ENCODE measurements at places on chromosomes 7 and 10.

DNA sequence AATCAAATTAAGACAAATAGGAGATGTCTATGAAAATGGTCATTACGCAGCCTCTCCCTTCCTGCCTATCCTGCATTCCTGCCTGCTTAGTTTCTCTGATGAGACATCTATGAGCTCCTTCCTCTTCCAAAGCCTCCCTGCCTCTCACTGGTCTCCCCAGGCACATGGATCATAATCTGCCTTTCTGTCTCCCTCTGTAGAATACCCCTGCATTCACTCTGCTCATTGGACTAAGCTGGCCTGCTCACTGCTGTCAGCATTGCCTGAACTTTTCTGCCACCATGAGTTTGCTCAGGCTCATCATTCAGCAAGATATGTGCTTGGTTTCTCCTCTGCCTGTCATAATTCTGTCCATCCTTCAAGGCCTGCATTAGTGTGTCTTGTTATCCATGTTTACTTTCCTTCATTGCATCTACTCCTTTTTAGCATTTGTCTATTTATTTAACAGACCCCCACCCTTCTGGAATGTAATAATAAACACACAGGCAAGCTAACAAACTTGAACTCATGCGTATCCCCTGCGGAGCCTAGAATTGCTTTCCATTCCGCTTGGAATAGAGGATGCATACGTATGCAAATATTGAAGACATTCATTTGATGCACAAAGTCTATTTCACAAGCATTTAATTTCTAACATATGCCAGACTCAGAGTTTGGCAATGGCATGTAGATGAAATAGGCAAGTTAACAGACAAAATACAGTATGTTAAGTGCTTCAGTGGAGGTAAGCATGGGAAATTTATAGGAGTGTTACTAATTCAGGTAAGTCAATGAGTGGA is 88.3 kb downstream of the PTPRZ1 start:
- no peak for DNase-seq

DNA sequence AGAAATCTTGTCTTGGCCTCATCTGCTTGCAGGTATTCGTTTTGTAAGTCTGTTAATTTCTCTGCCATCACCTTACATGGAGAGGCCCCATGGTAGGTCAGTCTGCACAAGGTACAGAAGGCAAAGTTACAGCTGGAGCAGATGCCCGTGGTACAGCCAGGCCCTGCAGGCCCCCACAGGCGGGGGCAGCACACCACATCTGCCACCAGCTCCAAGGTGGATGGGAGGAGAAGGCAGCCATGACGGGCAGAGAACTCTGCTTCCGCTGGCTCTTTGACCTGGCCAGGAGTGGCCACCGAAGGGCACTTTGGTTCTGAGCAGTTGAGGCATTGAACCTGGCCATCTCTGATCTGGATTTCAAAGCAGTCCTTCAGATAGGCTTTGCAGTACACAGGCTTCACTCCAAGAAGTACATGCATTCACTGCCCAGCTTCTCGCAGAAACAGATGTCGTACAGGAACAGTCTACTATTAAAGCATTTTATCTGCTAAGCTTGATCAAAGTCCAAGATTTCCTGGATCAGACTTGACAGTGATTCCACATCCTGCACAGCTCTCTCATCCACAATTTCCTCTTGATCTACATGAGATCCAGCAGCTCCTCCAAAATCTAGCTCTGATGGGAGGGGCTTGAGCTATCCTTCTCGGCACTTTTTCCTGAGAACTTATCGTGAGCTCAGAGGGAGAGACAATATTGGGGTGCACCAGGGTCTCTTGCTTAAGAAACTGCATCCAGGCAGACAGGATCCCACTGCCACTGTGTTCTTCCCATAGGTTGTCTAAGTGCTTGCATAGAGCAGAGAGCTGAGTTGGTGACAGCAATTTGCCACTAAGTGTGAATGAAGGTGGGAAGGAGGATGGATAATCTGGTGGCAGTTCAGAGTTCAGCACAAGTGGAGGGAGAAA is 120.7 kb downstream of the TRRAP start:
- DNase-seq: no peak

DNA sequence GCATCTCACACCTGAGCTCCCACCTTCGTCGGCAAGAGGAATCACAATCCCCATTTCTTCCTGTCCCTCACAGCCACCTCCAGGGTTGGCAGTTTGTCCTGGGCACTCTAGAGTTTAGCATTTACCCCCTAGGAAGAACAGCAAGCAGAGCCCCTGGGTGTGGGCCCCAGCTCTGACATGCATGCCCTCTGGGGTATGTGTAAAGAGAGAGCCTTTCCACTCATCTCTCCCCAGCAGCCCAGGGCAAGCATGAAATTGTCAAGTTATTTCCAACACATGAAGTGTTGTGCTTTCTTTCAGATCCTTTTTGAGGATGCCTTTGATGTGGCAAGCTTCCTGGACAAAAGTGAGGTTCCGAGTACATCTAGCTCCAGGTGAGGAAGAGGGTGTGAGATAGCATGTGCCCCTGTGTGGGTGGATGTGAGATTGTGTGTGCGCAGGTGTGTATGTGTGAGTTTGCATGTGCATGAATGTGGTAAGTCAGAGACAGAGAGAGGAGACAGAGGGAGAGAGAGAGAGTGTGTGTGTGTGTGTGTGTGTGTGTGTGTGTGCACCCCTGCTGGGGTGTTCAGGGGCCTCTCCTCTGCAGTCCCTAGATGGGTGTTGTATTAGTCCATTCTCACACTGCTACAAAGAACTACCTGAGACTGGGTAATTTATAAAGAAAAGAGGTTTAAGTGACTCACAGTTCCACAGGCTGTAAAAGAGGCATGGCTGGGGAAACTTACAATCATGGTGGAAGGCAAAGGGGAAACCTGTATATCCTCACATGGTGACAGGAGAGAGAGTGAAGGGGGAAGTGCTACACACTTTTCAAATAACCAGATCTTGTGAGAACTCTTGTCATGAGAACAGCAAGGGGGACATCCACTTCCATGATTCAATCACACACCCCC is 18.1 kb downstream of the STRA8 start:
- no peak for DNase-seq

DNA sequence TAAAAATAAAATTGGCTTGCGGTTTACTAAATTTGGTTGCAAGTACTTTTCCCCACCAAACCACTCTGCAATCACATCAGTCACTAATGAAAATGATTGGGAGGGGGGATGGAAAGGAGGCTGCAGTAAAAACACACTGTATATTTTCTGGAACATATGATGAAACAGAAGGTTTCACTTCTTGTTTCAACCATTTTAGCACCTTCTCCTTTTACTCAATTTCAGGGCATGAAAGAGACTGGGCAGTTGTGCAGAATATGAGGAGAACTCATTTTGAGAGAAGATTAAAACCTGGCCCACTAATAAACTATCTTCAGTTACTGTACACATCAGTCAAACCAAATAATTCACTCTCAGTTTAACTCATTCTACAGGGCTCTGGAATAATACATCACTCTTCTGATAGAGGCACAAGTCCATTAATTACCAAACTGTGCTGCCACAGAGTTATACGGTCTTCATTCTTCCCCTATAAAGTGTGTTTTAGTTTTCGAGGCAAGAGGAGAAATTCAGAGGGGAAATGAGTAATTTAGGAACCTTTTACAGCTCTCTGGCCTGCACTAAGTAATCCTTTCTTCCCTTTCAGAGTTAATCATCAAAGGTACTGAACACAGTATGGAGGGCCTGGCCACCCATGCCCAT is 25.5 kb downstream of the JAZF1 start:
- DNase-seq: no peak

- DNase-seq: no peak
These were observed 4.0 kb upstream of the MYOZ1 start for GRCh38 chr10:73645251-73645650.

DNA sequence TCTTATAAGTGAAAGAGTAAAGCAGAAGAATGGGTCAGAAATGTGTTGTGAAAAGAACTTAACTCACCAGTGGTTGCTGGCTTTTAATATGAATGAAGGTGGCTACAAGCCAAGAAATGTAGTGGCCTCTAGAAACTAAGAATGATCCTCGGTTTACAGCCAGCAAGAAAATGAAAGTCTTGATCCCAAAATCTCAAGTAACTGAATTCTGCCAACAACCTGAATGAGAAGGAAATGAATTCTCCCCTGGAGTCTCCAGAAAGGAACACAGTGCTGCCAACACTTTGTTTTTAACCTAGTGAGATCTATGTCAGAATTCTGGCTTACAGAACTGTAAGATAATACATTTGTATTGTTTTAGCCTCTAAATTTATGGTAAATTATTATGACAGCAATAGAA is 193.0 kb downstream of the FZD1 start:
- no peak for DNase-seq

GRCh38 chr10:85067955-85068354 is 739.6 kb downstream of the CCSER2 start:
- DNase-seq: no peak

DNA sequence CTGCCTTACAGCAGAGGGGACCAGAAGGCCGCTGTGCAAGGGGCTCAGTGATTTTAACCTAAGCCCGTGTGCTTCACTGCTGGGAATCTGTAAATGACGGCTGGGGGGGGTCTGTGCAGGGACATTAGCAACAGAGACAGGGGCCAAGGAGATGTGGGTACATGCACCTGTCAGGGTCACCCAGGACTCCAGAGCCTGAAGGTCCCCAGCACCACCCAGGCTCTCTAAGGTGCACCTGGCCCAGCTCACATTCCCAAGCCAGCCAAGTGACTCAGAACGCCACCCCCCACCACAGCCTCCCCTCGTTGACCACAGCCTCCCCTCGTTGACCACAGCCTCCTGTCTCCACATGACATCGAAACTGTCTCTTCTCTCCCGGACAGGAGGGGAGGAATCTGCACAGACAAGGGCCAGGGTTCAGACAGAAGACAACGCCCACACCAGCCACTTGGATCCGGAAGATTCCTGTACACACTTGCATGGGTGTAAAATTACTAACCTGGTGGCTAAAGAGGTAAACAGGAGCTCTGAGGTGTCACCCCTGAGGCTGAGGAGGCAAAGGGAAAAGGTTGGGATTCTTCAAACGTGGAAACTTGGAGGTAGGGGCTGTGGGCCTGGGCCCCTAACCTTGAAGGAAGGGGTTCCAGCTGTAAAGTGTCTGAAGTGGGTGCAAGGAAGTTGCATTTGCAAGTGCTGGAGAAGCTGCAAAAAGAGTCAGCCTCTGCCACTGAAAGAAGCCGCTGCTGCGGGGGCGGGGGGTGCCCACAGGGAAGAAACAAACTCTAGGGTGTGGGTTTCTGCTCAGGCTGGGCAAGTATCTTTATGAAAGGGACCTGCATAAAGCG is 27.0 kb downstream of the CALML3 start:
- DNase-seq: no peak

DNA sequence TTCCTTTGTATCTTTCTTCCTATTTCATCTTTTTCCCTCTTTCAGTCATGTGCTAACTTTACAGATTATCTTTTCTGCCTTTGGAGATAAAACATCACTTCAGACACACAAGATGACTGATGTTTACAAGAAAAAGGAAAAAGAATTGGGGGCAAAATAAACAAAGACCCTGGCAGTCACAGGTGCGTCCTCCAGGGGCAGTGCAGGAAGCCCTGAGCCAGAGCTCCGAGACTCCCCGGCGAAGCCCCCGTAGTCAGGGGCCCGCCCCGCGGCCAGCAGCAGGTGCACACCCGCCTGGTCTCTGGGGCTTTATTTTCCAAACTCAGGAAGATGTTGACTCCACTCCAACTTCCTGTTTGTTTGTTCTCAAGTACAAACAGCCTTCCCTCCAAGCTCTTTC is 10.2 kb downstream of the STK32C start:
- DNase-seq: no peak

- no peak for DNase-seq
These were observed 115.1 kb upstream of the MEOX2 start for GRCh38 chr7:15801551-15801950.

DNA sequence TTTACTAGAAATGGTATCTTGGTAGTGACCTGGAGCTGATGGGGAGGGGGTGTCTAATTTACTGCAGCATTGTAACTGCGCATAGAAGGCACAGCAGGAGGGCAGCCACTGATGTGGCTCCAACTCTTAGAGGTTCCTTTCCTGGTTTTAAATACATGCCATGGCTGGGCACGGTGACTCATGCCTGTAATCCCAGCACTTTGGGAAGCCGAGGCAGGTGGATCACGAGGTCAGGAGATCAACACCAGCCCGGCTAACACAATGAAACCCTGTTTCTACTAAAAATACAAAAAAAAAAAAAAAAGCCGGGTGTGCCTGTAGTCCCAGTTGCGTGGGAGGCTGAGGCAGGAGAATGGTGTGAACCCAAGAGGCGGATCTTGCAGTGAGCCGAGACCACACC is 19.2 kb upstream of the SEC61G start:
- DNase-seq: no peak

All from omental fat pad (tissue), 4 donors.